HEK293T (cell line): ENCODE measurements at places on chromosomes 2 and 18.

- DNase-seq = peak; percentile 1
Measured at GRCh38 chr2:129713337-129713736, 266.1 kb upstream of the RAB6C start.

DNA sequence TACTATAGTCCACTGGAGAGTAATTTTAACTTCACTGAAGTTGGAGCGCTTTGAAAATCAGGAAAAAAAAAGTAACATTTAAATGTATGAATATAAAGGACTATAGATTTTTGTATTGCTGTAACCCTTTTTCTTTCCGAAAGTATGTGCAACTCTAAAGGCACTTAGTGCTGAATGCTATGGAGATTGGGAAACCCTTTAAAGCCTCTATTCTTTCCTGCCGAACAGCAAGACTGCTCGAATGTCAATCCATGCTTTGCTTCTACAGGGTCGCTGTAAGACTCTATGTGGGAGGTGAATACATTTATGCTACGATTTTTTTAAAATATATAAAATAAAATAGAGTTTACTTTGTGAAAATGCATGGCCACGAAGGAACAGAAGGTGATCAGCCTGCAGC is 825 bp downstream of the GRB14 start:
- DNase-seq = peak; percentile 8

DNA sequence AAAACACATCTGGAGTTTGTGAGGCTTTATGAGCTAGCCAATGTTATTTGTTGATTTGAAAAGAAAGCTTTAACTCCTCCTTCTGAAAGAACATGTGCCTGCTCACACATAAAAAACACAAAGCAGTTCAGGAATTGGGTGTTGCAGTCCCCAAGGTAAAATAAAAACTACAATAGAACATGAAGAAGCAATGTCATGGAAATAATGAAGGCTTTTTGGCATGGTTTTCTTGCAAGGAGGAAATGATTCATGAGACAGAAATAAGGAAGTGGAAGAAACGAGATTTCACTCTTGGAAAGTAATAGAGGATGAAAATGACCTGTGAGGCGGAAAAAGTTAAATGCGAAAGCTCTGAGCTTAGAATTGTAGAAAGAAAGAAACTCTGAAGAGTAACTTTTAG is 81.1 kb downstream of the TRIB2 start:
- DNase-seq = no peak

DNA sequence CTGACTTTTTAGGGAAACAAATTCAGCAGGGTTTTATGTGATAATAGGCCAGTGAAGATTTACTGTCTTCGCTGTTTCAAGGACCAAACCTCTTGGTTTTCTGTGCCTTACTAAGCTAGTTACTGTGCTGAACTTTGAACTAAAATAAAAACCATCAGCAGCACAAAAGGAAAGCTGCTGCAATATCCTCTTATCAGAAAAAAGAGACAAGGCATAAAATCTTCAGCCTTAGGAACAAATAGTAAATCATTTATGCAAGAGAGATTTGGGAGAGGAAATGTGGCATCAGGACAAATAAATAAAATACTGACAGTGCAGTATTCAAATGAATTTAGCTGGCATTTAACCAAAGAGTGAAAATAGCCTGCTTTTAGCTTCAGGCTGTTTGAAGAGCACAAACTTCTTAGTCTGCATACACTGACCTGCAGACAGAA is 64.1 kb upstream of the EHBP1 start:
- no peak for DNase-seq
